ENCODE measurements at places on chromosomes 7 and 10.

DNA sequence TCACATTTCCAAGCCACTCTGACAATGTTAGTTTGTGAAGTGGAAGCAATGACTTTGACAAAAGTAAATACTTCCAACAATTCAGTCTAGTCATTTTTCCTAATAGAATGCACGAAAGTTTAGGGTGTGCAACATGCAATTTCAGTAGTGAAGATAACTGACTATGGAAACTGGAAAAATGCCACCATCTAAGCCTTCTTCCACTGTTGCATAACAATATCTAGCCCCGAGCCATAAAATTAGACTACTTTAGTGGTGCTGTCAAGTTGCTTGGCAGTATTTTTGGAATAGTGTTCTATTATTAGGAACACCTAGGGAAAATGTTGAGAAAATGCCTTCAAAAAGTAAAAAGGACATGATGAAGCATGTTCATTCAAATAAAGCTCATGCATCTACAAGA, 17.9 kb downstream of the SEMA3A start:
- DNase-seq, result no peak

GRCh38 chr10:68813559-68813958, 13.8 kb upstream of the STOX1 start:
- no peak for DNase-seq

DNA sequence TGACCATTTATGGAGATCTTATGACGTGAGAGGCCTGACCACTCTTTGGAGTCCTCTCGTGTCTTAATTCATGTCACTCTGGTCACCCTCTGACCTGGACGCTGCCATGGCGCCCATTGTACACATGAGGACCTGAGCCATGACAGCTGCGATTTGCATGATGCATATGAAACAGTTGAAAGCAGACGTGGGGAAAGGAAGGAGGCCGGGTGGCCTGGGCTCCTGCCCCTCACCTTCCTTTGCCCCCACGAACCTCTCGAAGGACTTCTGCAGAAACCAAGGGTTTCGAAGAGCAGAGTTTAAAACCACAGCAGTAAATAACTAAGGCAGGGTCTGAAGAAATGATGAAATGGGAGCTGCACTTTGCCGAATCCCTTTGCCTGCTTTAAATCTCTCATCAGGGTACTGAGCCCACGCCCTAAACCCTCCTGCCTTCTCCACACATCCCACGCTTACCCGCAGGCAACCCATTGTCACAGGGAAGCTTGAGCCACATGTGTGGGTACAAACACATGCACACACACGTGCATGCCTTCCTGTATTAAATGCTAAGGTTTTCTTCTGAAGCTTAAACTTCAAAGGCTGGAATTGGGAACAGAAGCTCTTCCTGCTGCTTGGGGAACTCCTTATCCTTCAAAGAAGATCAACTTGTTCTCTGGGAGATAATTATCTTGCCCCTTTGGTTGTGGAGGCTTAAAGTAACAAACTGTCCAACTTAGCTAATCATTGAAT, 11.7 kb upstream of the CALML3 start:
- no peak for DNase-seq

GRCh38 chr7:50869108-50869725, 86.5 kb upstream of the GRB10 start:
- DNase-seq, result no peak

- DNase-seq, result no peak
These were observed 184.1 kb upstream of the PFKP start for GRCh38 chr10:2883238-2883637.

DNA sequence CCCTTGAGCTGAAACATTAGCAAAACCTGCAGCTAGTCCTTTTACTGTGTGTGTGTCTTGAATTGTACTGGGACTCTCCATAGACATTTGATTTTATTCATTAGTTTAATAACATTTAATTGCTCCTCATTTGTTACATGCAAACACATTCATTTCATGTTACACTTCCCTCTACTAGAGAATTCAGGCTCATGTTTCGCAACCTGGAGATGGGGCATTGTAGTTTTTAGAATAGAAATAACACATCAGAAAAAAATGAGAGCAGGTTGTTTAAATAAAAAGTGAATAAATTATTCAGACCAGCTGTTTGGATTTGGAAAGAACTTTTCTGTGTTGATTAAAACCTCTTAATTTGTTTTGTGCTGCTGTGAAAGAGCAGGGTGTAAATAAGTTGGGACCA, 243.9 kb downstream of the ETV1 start:
- DNase-seq, result no peak

DNA sequence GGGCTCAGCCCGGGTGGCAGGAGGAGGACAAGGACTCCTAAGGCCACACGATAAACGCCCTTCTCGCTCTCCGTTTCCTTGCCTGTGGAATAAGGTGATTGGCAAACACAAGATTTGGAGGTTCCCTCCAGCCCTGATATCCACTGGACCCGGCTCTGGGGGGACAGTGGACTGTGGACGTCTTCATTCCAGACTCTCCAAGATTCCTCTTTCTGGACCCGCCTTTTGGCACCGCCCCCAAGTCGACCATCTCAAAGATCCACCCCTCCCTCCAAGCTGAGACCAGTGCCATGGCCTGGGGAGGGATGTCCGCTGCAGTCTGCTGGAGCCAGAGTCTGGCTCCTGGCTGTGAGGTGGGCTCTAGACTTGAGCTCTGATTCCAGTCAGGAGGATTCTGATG, 23.6 kb downstream of the ZNF783 start:
- no peak for DNase-seq

DNA sequence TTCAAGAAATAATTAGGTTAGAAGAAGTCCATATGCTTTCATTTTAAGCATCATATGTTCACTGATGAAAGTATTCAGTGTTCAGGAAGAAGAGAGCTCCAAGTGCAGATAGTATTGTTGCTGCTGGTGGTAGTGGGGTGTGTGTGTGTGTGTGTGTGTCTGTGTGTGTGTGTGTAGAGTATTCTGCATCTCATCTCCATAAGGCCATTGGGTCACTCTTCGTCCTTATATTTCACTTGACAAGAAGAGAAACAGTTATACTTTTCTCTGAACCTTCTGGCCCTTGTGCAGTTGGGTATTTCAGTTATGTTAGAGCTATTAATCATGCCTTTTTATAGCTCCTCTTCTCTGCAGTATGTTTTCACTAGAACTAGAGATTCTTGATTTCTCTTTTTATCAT, 26.2 kb downstream of the ADAM22 start:
- no peak for DNase-seq

- DNase-seq, result no peak
These were observed 14.2 kb downstream of the SLC29A3 start for GRCh38 chr10:71333129-71333887.

- no peak for DNase-seq
These were observed 7.3 kb downstream of the TSPAN15 start for GRCh38 chr10:69458430-69459100.

- no peak for DNase-seq
These were observed 34.8 kb upstream of the OSBPL3 start for GRCh38 chr7:25014756-25015155.

- no peak for DNase-seq
These were observed 658 bp downstream of the CYP2E1 start for GRCh38 chr10:133527771-133528271.

All from NCI-H1436 (cell line).